ENCODE measurements at places on chromosomes 13 and 19. TPM values are rescaled to one million over a fixed set of nuclear protein-coding genes. Genes with fewer than 3 reads are reported as not detected.

SYMPK gene
- total RNA-seq = 32.3 TPM

ZNF69 gene
- 1.1 TPM for total RNA-seq

DNA sequence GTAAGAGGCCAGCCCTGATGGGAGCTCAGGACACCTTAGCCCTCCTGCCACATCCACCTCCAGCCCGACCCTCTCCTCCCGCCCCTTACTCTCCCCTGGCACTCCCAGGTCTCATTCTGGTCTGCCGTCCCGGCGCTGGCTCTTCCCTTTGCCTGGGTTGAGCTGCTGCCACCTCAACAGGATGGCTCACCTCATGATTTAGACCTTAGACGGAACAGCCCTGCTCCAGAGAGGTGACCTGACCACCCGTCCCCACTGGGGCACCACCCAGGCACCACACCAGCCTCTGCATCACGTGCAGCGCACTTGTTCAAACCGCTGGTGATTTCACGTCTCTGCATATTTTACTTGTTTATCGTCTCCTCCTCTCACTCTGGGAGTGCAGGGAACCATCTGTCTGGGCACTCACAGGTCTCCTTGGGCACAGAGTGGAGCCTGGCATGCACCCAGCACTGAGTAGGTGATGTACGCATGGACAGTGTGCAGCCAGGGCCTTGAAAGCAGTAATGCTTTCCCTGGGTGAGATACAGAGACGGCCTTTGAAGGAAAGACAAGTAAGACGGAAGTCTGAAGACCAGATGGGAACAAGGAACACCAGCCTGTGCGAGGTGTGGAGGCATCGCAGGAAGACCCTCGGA lies 183.1 kb downstream of the KATNAL1 start:
- DNase-seq = no peak

- no peak for DNase-seq
Observed at GRCh38 chr13:113135281-113135760, 12.7 kb downstream of the F10 start.

DNA sequence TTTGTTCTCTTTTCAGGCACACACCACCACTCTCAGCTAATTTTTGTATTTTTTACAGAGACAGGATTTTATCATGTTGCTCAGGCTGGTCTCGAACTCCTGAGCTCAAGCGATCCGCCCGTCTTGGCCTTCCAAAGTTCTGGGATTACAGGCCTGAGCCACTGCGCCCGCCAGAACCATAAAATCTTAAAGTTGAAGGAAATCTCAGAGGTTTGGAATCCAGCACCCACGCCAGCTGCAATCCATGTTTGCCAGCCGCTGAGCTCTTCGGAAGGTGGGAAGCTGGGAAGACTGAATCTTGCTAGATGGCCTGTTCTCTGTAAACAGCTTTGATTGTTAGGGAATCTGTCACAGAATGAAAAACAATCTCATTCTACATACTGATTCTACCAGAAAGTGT lies 38.5 kb downstream of the SPATA13 start:
- no peak for DNase-seq
